GM12865 (cell line): ENCODE measurements at places on chromosomes 3 and 15.
A peak's percentile ranks its signal among the peaks of the same experiment; 100 is the strongest.

DNA sequence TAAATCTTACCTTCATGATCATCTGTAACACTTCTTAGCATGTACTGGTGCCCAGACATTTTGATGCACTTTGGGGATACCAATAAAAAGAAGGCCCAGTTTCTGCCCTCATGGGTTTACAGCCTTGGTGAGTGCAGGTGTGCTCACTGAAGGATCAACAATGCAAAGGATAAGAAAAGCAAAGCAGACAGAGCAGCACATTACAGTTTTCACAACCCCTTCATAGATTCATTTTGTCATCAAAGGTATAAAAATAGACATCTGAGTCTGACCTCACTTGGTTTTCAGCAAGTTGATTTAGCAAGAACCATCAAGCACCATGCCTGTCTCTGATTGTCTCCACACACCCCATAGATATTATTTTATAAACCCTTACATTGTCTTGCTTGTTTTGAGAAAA lies 77.6 kb downstream of the BFSP2 start:
- DNase-seq = peak; percentile 85

DNA sequence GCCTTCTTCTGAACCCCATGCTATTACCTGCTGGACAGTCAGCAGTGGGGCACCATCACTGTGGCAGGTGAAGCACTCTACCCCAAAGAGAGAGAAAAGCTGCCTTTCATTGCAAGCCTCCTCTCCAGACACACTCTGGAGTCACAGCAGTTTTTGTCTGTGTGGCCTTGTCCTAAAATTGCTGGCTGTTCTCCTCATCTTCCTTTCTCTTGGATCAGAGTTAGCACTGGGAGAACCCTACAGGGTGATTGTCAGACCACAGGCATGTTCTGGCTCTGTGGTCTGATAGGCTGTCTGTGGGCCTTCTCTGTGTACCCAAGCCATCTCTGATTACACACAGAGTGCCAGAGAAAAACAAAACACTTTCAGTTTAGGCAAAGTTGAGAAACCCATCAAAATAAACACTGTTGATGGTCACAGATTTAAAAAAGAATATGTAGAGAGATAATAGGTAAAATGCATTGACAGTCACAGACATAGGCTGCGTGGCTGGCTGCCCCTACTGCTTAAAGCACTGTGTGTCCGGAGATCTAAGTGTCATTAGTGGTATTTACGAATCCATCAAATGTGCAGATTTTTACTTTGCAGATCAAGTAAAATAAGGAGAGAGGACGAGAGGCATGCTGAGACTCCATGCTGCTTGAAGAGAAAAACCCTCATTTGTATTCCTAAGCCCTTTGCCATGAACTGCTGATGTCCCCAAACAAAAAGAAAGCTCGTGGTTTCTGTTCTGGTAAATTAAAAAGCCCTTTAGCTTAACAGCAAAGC lies 689.9 kb downstream of the TUSC7 start:
- DNase-seq = no peak

GRCh38 chr15:80154336-80154735 lies 1.5 kb downstream of the FAH start:
- DNase-seq = no peak

DNA sequence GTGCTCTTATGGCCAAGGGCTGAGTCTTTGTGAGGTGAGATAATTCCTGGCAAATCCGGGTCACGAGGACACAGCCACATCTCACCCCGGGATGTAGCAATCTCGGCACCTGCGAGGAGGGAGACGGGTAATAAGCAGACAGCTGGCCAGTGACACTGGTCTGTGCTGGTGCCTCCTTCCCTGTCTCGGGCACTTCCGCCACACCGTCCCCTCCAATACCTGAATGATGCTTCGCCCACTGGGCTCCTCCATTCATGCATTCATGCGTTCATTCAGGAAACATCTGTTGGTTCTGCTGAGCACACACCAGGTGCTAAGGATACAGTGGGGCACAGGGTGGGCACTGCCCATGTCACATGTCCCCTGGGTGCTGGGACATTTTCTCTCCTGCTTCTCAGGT lies 60.1 kb downstream of the ATP10A start:
- no peak for DNase-seq

DNA sequence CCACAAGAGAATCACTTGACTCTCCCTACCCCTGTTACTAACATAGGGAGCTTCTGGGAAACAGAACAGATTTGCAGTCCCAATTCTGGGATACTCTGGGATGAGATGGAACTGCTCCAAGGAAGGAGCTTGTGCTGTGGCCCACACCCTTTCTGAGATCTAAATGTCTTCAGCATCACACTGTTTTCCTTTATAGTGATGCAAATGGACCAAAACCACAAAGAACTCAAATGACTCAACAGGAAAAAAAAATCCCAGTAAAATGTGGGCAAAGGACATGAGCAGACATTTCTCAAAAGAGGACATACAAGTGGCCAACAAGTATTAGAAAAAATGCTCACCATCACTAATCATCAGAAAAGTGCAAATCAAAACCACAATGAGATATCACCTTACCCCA lies 155.6 kb downstream of the NECTIN3 start:
- no peak for DNase-seq

- no peak for DNase-seq
Observed at GRCh38 chr3:74402821-74403220, 211.6 kb downstream of the CNTN3 start.

DNA sequence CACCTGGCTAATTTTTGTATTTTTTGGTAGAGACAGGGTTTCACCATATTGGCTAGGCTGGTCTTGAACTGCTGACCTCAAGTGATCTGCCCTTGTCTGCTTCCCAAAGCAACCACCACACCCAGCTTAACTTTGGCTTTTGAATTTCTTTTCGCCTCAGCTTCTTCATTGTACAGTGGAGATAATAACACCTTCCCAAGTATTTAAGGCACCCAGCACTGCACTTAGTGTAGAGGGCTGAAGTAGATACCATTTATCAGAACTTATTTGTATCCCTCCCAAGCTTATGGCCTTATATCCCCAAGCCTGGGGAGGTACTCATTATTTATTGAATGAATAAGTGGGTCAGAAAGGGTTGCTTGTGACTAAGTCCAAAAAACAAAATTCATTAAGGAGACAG lies 2.3 kb downstream of the SQOR start:
- no peak for DNase-seq

GRCh38 chr3:157384491-157384890 lies 52.2 kb upstream of the PTX3 start:
- no peak for DNase-seq

GRCh38 chr3:19769694-19770093 lies 164.3 kb downstream of the EFHB start:
- peak; percentile 39 for DNase-seq

DNA sequence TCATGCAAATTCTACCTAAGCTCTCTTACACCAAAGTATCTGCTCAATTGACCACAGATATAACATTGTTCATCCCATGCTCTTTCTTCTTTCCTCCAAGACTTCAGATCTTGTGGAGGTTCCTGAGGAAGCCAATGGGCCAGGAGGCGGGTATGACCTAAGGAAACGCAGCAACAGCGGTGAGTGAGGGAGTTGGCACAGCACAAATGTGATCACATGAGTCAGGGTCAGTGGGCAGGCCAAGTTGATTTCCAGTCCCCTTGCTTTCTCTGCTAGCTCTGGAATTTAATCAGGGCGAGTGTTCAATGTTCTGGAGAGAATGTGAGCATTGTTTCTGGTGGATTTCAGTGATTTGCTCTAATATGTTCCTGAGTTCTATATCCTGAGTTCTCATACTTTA lies 112.7 kb downstream of the STAC start:
- DNase-seq = no peak

- no peak for DNase-seq
Observed at GRCh38 chr3:126849768-126850167, 133.1 kb upstream of the PLXNA1 start.

GRCh38 chr15:73051391-73051806 lies 864 bp upstream of the NEO1 start:
- DNase-seq = no peak

DNA sequence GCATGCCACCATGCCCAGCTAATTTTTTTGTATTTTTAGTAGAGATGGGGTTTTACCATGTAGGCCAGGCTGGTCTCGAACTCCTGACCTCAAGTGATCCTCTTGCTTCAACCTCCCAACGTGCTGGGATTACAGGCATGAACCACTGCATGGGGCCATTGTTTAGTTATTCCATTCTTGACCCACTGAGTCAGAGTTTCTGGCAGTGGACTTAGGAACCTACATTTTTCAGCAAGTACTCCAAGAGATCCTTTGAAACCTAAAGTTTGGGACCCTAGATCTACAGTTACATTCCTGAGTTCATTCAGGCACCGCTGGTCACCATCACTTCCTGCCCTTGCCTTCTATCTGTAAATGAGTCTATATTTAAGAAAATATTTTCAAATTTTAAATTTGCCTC lies 1.4 kb upstream of the TNFSF10 start:
- DNase-seq = no peak

- peak; percentile 11 for DNase-seq
Observed at GRCh38 chr3:23611737-23612295, 193.9 kb upstream of the UBE2E1 start.

DNA sequence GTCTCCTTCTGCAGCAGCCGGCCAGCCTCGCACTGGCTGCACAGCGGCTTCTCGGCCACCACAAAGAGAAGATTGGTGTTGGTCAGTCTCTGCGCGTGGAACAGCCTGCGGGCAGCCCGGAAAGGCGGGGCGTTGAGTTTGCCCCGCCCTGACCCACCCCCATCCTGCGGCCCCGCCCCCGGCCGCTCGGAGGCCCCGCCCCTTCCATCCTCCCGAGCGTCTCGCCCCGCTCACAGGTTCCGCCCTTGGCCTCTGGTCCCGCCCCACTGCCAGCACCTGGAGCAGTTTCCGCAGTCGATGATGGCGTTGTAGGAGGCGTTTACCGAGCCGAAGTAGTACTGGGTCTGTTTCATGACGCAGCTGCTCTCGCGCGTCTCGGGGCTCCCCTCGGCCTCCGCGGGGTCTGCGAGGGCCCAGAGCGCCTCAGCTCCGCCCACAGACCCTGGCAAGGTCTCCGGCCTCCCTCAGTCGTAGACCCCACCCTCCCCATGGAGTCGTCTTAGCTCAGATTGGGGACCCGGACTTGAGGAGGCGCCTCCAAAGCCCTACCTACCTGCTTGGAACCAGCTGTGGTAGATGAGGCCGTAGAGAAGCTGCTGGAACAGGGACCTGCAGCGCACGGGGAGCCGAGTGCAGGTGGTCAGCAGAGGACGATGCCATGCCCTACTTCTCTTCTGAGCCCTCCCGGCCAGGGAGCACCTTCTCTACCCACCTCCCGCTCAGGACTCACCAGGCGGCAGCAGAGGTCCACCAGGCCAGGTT lies 5.9 kb upstream of the TMEM115 start:
- DNase-seq = peak; percentile 92

DNA sequence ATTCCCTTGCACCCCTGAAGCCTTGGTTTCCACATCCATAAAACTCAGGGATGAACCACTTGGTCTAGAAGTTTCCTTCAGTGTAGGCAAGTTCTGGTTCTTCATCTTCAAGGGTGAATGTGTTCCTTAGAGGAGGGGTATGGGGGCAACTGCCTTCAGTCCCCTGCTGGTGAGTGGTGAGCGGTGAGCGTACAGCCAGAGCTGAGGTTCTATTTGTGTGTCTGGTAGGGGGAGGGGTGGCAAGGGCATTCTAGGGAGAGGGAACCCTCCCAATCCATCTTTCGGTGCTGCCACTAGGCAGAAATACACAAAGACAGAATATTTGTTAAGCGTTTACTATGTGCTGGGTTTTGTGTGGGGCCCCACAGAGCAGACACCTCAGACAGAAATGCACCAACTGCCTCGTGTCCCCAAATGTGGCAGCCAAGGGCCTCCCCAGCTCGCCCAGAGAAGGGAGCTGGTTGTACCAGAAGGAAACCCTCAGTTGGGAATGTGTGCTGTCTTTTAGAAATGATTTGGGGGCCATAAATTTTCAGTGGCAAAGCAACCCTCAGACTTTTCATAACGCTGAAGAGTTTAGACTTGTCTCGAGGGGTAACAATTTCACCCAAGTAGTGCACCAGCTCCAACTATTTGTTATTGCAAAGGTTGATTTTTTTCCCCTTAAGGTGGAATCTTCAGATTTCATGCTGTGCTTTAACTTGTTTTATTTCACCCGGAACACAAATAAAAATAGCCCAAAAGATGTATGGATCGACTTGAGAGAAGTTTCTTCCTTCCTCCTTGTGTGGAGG lies 137.6 kb downstream of the FBLN2 start:
- DNase-seq = no peak

DNA sequence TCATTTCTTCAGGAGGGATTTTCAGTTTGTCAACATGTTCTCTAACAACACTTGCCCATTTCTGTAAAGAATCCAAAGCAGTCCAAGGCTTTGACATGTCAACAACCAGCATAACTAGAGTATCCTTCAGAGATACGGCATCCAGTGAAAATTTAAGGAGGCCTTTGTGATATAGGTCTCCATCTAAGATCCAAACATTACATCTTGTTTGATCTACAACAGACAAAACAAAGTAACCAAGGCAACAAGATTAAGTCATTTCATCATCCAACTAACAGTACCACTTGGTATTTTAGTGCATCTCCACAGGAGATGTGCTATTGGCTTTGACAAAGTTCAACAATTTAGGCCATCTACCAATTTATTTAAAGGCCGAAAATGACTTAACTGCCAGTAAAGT lies 25.8 kb downstream of the DYNC1LI1 start:
- no peak for DNase-seq

DNA sequence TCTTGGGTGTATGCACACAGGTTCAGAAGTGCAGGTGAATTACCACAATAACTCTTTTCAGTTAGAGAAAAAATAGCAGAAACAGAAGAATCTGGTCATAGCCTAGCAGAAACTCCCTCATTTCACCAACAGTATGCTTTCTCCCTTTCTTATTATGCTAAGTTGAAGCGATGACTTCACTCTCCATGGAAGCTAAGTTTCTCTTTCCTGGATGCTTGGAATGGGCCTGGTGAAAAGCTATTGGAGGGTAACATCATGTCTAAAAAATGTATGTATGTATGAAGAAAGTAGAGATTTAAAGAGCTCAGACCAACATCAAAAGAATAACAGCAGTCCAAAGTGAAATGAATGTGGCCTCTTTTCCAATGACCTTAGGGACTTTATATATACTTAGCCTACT lies 145.5 kb downstream of the TIGIT start:
- no peak for DNase-seq

GRCh38 chr3:72042397-72043203 lies 257.7 kb upstream of the PROK2 start:
- no peak for DNase-seq

- no peak for DNase-seq
Observed at GRCh38 chr15:83458381-83458780, 11.2 kb downstream of the SH3GL3 start.

DNA sequence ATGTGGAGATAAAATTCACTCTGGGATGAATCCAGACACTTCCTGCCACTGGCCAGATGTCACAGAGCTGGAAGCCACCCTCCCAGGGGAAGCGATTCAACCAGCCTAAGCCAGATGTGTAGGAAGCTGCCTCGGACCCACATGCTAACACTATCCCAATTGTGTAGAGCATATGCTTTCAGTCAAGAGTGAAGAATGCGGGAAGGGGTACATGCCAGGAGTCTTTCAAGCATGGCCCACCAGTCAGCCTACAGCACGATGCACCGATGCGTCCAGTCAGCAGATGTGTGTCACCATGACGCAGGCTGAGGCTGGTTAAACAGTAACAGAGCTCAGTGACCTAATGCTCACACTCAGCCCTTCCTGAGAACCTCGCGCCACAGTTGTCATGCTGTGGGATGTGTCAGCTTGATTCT lies 38.8 kb upstream of the BNC1 start:
- no peak for DNase-seq

- peak; percentile 24 for DNase-seq
Observed at GRCh38 chr15:25717457-25718168, 145.5 kb downstream of the ATP10A start.
